Stimulated activated CD4-positive, alpha-beta T cell treated with anti-CD3 and anti-CD28 coated beads, TNF-alpha, amount 100 ng/mL, for 4 hours (primary cell): ENCODE measurements at places on chromosomes 16 and 17.

GRCh38 chr17:42536048-42536371 lies at the start of gene NAGLU:
NAGLU (plus strand) TSS chr17:42536241; CDS start chr17:42536273, 32 bp downstream.
- DNase-seq, result peak; percentile 69

GRCh38 chr17:78664476-78665386 lies 87.5 kb upstream of the DNAH17 start:
- DNase-seq, result no peak

DNA sequence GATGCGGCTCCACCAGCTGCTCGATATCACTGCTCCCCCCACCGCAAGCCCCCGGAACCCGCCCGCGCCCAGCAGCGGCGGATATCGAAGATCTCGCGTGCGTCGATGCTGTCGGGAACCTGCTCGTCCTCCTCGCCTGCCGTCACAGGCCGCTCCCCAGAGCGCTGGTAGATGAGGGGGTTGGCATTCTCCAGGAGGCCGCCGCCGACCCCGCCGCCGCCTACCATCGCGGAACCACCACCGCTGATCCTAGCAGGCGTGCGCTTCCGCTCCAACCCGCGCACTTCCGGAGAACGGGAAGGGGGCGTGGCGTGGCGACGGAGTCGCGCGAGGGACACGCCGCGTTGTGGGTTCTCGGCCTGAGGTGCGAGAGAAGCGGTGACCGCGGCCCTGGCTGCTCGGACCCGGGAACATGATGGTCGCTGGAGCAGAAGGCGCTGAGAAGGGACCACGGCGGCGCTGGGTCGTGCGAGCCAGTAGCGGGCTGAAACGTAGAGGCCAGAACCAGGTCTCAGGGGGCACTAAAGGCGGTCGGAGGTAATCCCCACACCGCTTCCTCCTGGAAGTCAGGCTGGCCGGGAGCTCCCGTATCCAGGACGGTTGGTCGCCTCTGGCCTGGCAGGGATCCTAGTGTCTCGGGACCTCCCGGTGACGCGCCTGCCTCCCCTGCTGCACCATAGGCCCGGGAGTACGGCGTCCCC lies at the start of gene CIAO2B:
Gene CIAO2B (minus strand): TSS at position 265 of the 701 bp plus-strand sequence. CDS start 38 bp downstream, at position 227.
- DNase-seq, result peak; percentile 83

GRCh38 chr17:37458805-37459204 lies 30.9 kb upstream of the DUSP14 start:
- no peak for DNase-seq

GRCh38 chr17:80753685-80754345 lies 209.2 kb downstream of the RPTOR start:
- DNase-seq, result no peak

GRCh38 chr16:4330277-4330874 lies 14.5 kb downstream of the GLIS2 start:
- peak; percentile 46 for DNase-seq

DNA sequence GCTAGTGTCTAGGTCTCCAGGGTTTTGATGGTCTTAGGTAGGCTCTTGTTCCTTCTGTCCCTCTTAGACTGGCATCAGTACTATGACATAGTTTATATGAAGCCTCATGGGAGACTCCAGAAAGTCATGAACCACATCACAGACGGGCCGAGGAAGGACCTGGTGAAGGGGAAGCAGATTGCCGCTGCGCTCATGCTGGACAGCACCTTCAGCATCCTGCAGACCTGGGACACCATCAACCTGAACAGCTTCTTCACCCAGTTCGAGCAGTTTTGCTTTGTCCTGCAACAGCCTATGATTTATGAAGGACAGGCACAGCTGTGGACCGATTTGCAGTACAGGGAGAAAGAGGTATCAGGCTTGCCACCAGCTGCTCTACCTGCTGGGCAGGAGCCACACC lies 34.0 kb downstream of the RNF213 start:
- no peak for DNase-seq

DNA sequence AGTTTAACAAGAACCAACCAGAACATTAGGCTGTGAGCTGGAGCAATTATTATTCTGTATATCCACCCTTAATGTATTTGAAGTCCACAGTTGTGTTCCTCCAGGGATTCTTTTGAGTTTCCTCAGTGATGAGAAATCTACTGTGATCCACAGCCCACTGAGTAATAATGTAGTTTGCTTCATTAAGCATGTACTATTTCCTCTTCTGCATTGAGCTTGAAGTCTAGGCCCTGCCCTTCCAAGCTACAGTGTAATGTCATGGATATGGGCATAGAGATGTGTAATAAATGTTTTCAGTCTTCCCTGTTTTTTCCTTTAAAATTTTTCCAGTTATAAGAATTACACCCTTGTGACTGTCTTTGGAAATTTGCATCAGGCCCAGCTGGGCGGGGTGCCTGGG lies 36.4 kb upstream of the SLC12A3 start:
- no peak for DNase-seq

- no peak for DNase-seq
Observed at GRCh38 chr16:8047736-8048135, 542.6 kb downstream of the TMEM114 start.

DNA sequence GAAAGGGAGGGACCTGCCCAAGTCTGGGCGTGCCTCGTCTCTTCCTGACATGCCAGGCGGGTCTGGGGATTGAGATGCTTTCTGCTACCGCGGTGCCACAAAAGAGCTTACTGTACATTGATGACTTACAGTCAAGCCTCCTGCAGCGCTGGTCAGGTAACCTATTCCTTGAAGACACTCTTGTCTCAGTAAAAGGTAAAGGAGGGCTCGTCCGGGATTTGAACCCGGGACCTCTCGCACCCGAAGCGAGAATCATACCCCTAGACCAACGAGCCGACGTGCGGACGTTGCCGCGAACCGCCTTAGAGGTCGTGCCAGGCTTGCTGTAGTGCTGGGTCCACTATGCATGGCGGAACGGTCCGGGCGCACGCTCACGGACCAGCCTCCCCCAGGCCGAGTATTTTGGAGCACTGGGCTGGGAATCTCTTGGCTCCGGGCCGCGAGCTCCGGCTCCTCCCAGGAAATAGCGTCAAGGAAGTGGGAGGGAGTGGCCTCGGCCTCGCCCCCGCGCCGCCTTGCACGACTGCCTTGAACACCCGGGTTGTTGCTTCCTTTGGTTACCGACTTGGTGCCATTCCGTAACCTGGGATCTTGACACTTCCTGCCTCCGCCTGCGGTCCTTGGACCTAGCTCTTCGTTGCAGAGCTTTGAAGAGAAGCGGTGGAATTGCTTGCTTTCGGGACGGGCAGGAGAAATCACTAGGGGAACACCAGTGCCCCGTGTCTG lies 12.4 kb upstream of the AURKB start:
- peak; percentile 81 for DNase-seq
